T follicular helper cell (primary cell): ENCODE measurements at places on chromosomes 4 and X.

DNA sequence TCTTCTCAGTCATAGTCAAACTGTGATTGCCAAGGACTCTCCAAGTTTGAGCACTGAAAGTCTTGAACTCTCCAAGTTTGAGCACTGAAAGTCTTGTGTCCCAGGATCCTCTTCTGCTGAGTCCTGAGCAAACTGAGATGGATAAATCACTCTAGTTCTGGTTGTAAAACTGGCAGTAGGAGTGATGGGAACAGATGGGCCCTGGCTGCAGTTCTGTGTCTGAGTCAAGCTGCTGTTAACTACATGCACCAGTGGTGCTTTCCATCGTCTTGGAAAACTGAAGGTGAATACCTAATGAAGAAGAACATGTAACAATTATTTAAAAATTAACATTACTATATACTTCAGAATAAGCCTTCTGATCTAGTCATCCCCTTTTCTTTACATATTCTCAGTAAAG lies 27.6 kb upstream of the KCNIP4 start:
- DNase-seq: no peak

DNA sequence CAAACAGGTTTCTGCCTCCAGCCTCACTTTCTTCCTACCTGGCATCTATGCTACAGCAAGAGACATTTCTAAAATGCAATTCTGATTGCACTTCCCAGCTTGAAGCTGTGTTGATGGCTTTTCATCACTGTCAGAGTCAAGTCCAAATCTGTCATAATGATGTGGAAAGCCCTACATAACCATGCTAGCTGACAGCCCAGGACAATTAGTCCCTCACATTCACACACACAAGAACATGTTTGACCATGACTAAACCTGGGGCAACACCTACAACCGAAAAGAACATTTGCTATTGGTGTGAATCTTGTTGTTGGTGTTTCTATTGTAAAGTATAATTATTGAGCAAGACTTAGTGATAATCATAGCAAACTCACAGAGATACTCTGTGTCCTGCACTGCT lies 58.2 kb downstream of the PPM1K start:
- DNase-seq: no peak

- DNase-seq: peak; percentile 33
These were observed 27.1 kb downstream of the CFAP299 start for GRCh38 chr4:80362578-80363181.

DNA sequence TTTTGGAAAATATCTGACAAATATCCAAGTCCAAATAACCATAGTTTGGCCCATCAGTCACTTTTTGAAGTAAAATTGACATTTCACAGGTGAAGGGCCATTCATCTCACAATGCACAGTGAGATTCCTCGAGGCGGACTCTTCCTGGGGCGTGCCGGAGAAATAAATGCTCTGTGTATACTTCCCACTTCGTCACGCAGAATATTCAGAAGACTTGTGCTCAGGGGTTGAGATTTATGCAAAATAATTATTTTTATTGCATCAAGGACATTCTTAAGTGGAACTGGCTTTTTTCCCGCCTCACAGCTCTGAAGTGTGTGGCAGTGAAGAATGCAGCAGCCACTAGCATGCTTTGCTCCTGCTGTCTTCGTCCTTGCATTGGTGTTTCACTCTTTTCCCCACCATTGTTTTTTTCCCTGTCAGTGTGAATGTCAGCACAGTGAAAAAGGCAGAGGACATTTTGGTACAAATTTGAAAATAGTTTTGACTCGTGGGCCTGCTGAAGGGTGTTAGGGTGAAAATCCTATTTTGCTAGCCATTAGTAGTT lies 70.6 kb downstream of the FAM193A start:
- DNase-seq: no peak

- DNase-seq: no peak
These were observed 4.3 kb downstream of the HADH start for GRCh38 chr4:107993969-107994368.

GRCh38 chr4:168639914-168640313 lies 143.1 kb downstream of the PALLD start:
- DNase-seq: no peak

- DNase-seq: no peak
These were observed 20.4 kb upstream of the FBXW7 start for GRCh38 chr4:152556283-152556682.
